NCI-H1436 treated with DMSO at 0.1 percent for 48 hours (cell line): ENCODE measurements at places on chromosomes 6 and 20.

DNA sequence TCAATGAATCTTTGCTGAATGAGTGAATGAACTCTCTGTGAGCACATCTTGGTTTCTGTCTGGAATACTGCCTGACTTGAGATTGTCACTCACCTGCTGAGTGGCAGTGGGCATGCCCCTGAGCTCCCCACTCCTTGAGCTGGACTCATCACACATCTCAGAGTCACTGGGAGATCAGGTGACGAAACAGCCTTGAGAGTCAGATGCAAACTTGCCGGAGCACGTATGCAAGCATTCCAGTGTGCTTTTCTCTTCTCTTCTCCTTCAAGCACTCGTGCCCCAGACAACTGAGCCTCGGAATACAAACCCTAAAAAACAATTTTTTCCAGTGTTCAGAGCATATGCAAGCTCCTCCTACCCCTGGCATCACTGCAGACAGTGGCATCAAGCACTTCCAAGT lies 9.4 kb upstream of the BMP7 start:
- no peak for DNase-seq

- no peak for DNase-seq
Observed at GRCh38 chr6:25137916-25138232, 141.3 kb upstream of the CARMIL1 start.

DNA sequence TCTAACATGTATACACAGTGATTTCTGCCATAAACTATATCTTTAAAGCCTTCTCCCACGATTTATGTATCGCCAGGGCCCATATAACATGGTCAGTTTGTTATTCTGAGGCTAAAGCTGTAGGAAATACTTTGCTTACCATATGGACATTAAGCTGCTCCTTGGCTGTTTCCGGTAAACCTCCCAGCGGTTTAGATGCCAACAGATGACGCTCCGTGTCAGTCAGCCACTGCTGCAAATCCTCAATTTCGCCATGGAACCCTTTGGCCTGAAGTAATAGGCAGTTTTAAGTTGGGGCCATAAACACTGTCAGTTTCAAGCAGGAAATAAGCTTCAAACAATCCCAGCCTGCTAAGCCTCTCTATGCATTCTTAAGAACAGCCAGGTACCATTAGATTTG lies 145.4 kb downstream of the DST start:
- DNase-seq: no peak

GRCh38 chr20:17452441-17452840 lies 78.7 kb downstream of the BFSP1 start:
- no peak for DNase-seq

- DNase-seq: no peak
Observed at GRCh38 chr20:37479266-37479665, 41.8 kb upstream of the NNAT start.

DNA sequence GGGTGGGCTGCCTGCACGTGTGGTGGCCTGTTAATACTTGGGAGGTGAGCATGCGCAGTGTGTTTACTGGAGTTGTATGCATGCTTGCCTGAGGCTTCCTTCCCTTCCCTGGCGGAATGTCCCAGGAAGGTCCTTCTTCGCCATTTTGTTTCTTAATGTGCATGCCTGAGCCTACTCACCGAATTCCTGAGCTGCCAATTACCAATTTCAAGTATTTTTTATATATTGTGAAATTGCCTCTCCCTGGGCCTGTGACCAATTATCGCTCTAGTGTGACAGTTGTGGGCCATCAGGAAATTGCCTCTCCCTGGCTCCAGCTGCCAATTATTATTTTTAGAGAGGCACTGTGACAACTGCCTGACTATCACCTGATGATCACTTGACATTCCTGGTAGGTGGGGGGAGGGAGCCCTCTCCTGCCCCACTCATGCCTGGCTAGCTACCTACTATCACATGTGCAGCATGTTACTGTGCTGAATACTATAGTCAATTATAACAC lies 70.0 kb downstream of the FAM50B start:
- no peak for DNase-seq

- DNase-seq: no peak
Observed at GRCh38 chr6:24796616-24797290, 2.0 kb downstream of the ARMH2 start.

GRCh38 chr6:111591370-111591900 lies 14.2 kb downstream of the TRAF3IP2 start:
- DNase-seq: no peak

DNA sequence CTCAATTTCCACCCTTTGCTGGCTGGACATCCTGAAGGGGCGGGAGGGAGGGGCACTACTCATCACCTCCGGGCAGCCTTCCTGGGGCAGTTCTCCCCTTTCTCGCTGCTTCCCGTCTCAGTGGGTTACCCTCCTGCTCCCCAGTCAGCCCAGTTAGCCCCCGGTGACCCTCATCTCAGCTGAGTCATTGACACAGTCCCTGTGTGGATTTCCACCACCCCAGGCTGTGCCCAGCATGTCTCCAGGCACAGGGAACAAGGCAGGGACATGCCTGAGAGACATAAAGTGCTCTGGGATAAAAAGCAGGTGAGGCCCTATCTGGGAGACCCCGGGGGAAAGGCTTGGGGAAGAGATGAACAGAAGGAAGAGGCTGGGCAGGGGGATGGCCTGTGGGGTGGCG lies 29.9 kb upstream of the HMGA1 start:
- no peak for DNase-seq

DNA sequence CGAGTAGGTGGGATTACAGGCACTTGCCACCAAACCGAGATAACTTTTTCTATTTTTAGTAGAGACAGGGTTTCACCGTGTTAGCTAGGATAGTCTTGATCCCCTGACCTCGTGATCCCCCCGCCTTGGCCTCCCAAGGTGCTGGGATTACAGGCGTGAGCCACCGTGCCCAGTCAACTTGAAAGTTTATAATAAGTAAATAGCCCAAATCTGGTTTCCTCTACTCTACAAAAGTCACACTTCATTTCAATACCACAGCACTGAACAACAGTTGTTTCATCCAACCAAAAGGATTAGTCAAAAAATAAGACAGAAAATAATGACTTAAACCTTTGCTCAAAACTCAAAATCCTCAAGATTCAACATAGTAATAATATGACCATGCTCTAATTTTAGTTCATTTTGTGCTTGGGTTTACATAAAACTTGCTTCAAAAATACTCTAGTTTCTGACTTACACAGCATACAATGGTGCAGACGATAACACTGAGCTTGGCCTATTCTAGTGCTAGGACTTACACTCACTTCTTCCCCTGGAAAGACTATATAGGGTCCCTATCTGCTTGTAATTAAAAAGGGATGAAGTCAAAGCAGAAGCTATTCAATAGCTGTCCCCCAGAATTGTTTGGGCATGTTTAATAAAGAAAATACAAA lies 56.7 kb downstream of the NT5E start:
- no peak for DNase-seq

DNA sequence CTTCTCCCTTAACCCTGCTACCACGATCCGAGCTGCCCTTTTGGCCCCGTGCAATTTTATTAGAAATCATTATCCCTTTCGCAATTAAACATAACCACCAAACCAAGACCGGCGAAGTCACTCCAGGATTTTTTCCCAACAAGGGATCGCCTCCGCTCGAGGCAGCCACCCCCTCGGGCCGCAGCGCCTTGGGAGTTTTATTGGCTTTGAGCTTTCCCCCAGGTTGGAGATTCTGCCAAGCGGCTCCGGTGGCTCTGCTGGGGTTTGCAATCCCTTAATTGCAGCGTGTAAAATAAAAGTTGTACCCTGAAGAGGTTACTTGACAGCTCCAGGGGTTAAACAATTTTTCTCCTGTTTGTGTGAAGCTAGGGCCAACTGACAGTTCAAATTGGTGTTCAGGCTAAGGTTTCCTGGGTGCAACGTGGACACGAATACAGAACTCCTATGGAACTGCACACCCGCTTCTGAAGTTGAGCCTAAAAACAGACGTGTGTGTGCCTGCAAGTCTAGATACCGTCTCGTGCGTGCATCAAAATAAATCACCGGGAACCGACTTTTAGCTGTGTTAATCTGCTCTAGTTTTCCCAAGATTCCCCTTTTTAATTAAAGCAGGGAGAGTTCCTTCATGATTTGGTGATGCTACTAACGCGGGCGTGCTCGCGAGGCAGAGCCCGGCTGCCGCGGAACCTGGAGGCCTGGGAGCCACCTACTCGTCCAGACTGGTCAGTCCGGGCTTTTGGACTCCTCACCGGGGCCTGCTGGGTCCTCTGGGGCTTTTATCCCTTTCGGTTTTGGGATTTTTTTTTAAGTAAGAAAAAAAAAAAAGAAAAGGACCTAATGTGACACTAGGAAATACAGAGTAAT lies 975 bp upstream of the TFAP2A start:
- no peak for DNase-seq

- no peak for DNase-seq
Observed at GRCh38 chr6:4327841-4328240, 192.5 kb upstream of the ECI2 start.

DNA sequence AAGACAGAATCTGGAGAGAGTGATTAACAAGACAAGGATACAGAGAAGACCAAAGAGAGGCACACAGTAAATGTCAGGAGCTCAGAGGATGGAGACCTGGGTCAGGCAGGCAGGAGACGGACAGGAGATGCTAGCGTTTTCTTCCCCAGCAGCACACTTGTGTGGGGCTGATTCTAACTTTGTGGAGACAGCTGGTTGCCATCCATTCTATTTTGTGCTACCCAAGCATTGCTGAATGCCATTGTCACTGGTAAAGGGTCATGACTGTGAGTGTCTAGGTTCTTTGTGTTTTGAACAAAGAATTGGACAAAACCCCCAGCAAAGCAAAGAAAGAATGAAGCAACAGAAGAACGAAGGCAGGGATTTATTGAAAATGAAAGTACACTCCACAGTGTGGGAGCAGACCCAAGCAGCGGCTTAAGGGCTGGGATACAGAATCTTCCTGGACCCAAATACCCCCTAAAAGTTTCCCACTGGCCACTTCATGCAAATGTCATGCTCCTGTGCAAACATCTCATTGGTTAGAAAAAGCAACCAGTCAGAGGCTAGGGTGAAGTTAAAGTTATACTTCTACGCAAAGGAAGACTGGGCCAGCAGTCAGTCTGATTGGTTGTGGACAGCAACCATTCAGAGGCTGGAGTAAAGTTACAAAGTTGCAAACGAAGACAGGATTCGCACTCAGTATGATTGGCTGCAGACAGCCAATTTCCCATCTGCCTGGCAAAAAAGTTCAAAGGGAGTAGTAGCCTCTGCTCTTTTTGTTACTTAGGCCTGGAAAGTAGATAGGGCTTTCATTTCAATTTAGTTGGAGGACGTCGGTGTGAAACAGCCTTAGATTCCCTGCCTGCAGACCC lies 17.5 kb downstream of the PTK7 start:
- no peak for DNase-seq

DNA sequence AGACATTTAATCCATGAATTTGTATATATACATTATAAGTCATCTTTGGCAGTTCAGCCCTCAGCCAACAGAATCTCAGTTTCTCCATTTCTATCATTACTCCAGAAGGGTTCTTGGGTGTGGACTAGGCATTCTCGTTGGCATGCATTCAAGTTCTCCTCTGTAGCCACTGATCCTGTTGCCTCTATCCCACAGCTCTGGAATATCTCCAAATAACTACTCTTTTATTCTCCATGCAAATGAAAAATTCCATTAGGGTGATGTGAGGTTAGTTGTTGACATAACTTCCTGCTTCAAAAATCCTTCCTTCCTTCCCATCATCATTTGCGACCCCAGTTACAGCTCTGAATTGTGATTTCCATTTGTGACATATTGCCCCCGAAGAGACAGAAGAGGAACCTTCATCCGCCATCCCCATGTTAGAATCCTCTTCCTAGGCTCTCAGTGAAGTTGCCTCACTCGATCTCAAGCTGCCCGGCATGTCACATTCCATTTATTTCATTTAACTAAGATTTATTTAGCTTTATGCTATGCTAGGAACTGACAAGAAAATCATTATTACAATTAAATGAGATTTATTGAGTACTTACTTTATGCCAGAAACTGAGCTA lies 93.7 kb upstream of the EDN1 start:
- DNase-seq: no peak

GRCh38 chr6:35128496-35128895 lies 12.6 kb downstream of the TCP11 start:
- DNase-seq: no peak

DNA sequence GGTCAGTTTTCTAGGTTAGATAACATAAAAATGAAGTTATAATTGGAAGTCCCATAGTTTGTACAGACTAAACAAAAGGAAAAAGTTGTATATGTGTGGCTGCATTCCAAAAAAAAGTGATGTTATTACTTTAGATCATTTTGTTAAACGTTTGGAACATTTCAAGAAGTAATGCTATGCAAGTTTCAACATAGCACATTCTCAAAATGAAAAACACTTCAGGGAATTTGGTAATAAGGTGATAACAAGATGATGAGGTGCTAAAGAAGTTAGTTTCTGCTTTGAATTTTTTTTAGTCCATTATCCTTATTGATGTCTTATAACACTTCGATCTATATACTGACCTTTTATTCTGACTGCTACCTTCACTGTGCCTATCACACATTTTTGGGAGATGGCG lies 250.7 kb downstream of the PHF3 start:
- no peak for DNase-seq

DNA sequence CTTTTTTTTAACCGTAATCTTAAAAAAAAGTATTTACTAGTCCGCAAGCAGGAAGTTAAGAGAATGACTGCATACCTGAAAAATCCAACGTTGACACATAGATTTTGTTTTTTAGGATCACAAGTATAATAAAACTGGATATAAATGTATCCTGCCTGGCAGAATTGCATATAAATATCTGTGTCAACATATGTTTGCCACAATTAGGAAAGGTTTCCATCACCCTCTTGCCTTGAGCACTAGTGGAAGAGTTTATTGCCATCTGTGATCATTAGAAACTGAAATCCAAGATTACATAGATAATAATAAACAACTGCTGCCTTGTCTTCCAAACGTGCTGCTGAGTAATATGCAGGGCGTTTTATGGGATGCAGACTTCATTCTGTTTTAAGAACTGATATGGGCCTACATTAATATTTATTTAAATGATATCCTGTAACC lies 27.9 kb downstream of the PLEKHG1 start:
- DNase-seq: no peak

- no peak for DNase-seq
Observed at GRCh38 chr20:44468044-44468782, 7.5 kb upstream of the TTPAL start.

DNA sequence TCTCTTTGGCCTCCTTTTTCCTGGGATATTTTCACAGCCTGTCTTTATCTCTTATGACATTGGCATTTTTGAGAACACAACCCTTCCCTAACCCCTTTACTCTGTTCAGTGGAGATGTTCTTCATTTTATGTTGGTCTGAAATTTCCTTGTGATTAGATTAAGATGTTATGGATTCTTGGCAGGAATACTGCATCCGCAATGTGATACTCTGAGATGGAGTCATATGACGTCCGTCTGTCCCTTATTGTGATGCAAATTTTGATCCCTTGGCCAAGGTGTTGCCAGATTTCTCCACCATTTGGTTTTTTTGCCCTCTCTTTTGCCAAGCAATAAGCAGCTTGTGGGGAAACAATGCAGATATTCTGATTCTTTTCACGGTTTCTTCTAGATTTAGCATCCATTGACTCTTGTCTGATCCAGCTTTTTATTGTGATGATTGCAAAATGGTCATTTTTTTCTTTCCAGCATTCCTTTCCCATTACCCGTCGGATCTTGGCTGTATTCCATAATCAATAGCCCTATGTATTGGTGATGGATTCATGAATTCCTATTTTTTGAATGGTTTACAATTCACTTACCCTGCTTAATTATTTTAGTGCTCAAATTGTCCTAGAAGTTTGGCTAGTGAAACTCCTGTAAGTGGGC lies 85.1 kb downstream of the NCOA3 start:
- no peak for DNase-seq

GRCh38 chr6:45741437-45742171 lies 274.1 kb downstream of the CLIC5 start:
- DNase-seq: no peak
